Activated CD4-positive, alpha-beta T cell treated with anti-CD3 and anti-CD28 coated beads for 48 hours (primary cell): ENCODE measurements at places on chromosomes 6 and 20.

DNA sequence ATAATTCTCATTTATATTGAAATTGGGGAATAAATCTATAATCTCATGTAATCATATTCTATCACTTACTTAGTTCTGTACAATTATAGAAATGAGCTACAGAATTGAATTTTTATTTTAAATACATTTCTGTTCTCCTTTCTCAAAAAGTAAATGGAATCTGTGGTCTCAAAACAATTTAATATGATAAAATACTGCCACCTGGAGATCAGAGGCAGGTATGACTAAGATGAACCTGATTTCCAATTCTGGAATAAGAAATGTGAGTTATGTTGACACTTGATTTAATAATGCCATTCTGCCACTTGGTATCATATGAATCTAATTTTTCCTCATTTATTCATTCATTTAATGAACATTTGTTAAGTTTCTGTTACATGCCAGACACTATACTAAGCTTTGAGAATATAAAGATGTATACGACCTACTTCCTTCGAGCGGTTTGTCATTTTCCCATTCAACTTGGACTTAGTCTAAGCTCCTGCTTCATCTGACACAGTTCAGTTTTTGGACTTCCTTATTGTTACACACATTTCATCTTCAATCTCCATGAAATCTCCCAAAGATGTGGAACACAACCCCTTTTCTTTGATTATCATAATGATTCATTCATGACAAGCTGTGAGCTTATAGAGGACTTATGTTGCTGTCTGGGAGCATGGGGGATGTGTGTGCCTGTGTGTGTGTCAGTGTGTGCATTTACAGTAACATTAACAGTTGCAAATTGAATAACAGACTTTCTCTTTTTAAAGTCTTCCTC is 7.5 kb upstream of the CCDC28A start:
- no peak for DNase-seq

DNA sequence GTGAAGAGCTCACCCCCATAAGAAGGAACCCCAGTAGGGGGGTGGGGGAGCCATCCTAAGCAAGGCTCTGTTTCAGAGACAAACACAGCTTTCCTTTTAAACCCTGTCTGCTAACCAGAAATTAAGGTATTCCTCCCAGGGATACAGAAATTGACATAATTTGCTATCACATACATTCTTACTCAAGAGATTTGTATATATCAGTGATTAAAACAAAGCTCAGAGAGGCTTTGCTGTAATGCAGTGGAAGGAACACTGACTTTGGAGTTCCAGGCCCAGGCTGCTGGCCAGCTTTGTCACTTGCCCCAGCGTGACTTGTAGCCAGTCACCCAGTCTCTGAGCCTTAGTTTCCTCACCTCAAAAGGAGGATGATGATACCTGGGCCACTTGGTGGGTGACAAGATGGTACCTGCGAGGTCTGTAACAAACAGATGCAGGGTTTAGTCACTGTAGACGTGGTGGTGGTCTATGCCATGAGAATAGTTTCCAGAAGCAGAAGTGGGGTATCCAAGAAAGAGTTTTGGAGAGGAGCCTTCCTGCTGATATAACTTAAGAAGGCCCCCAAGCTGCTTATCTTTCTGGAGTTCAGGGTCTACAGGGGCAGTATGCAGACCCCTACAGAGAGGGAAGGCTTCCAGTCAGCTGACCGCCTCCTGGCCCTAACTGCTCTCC is 3.2 kb upstream of the FOXF2 start:
- DNase-seq = no peak

GRCh38 chr6:153511896-153512496 is 380.9 kb upstream of the RGS17 start:
- DNase-seq = no peak

GRCh38 chr6:20058912-20059311 is 153.4 kb downstream of the MBOAT1 start:
- DNase-seq = no peak

DNA sequence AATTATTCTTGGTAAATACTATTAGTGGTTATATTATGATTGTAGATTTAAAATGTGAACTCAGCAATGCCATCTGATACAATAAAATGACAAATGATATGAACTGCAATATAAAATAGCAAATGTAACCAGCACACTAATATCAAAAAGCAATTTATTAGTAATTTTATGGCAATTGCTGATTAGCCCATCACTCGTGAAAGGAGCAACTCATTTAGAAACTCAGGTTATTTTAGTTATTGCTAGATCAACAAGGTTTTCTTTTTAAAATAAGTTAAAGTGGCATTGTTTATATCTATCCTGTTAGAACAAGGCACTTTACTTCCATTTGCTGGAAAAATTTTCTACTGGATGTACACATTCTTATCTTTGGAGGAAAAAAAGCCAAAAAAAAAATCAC is 18.4 kb upstream of the MCUR1 start:
- DNase-seq = no peak
